ENCODE measurements at places on chromosomes 2 and 18.
A peak's percentile ranks its signal among the peaks of the same experiment; 100 is the strongest.

GRCh38 chr18:74742573-74743243 lies 145.0 kb downstream of the ZNF407 start:
- DNase-seq = no peak

- DNase-seq = peak; percentile 84
These were observed 639.8 kb downstream of the TMEM182 start for GRCh38 chr2:103401621-103402020.

GRCh38 chr2:75822336-75822735 lies 111.6 kb upstream of the GCFC2 start:
- DNase-seq = no peak

DNA sequence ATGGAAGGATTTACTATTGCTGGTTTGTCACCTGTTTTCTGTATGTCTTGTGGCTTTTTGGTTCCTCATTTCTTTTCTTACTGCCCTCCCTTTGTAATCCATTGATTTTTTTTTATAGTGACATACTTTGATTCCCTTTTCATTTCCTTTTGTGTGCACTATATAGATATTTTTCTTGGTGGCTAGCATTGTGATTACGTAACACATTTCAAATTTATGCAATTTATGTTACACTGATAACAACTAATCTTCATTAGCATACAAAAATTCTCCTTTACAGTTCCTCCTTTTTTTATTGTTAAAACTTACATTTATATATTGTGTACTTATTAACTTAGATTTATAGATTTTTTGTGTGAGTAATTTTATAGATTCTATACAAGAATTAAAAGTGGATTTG lies 80.6 kb downstream of the OTX1 start:
- no peak for DNase-seq

GRCh38 chr18:69789794-69790193 lies 157.9 kb downstream of the CD226 start:
- DNase-seq = no peak

GRCh38 chr2:68318914-68319397 lies 793 bp downstream of the CNRIP1 start:
- no peak for DNase-seq

DNA sequence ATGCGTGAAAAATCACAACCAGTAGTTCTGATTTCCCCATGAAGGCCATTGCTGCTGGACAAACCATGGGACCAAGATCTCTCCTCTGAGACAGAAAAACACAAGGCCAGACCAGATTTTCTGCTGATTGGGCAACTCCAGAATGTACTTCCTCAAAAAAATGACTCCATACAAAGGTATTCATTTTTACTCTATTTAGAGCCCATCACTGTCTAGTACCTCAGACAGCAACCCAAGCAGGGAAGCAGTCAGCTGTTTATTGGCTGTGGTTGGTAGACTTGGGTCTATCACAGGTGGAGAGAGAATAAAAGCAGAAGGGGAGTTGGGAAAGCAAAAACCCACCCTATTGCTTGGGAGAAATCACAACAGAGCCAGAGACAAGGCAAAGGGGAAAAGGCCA lies 219.9 kb downstream of the PIK3C3 start:
- DNase-seq = no peak

Data from NT2/D1 (cell line).